ENCODE measurements at places on chromosomes 5 and 9.
A peak's percentile ranks its signal among the peaks of the same experiment; 100 is the strongest.

- H3K27ac ChIP-seq = no peak overlapping the region
- no peaks in the 10 kb centered on the region for H3K36me3 ChIP-seq
- H3K27me3 ChIP-seq = peaks cover 5% of the 10 kb centered on the region
- DNase-seq = no peak
- H3K4me3 ChIP-seq = no peak overlapping the region
Observed at GRCh38 chr5:168656633-168657032, 77.5 kb upstream of the PANK3 start.

DNA sequence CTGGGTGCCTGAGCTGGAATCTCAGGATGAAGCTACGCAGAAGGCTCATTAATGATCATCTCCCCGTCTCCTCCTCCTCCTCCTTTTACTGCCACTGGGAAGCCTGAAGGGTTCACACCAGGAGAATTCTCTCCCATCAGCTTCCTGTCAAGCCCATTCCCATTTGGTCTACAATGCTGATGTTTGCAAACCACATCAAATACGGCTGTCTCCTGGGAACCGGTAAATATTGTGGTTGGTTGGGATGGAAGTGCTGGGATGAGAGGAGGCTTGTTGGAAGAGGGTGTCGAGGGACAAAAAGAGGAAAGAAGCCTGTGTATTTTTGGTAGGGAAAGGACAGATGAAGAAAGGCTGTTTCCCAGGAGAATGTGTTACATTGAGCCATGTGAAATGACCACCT, 13.2 kb upstream of the S1PR3 start:
- H3K36me3 ChIP-seq = no peaks in the 10 kb centered on the region
- DNase-seq = no peak
- H3K4me3 ChIP-seq = no peak overlapping the region
- H3K4me1 ChIP-seq = peaks cover 14% of the 10 kb centered on the region
- no peak overlapping the region for H3K27ac ChIP-seq

- H3K4me1 ChIP-seq = peaks cover 81% of the 10 kb centered on the region
- DNase-seq = no peak
- peak overlapping the region; percentile 94 for H3K27ac ChIP-seq
- peak overlapping the region; percentile 99 for H3K4me3 ChIP-seq
- peaks cover 39% of the 10 kb centered on the region for H3K36me3 ChIP-seq
Observed at GRCh38 chr5:55993731-55994494, 850 bp downstream of the IL6ST start.

- H3K27me3 ChIP-seq = no peaks in the 10 kb centered on the region
- H3K4me3 ChIP-seq = no peak overlapping the region
- DNase-seq = no peak
- no peak overlapping the region for H3K27ac ChIP-seq
- H3K4me1 ChIP-seq = peaks cover 7% of the 10 kb centered on the region
Observed at GRCh38 chr5:6767481-6768063, 54.3 kb downstream of the TENT4A start.

DNA sequence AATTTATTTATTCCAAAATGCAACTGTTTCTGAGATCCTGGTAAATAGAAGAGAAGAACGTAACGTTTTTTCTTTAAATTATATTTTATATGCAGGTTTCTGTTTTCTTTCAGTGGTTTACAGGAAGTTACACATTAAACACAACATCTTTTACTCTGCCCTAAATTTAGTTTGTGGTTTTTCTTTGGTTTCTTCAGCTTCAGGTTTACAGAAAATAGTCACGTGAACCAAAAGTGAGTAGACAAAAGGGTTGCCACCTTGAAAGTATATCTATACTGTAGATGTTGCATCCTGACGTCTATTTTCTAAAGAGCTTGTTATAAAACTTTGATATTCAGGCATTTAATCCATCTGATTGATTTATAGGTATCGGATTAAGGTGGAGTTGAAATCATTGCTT, 1236.6 kb downstream of the MAT2B start:
- H3K27me3 ChIP-seq = no peaks in the 10 kb centered on the region
- H3K4me3 ChIP-seq = no peak overlapping the region
- peaks cover 6% of the 10 kb centered on the region for H3K4me1 ChIP-seq
- no peaks in the 10 kb centered on the region for H3K36me3 ChIP-seq
- H3K27ac ChIP-seq = no peak overlapping the region

- H3K27ac ChIP-seq = no peak overlapping the region
- no peak for DNase-seq
- H3K27me3 ChIP-seq = no peaks in the 10 kb centered on the region
- no peaks in the 10 kb centered on the region for H3K4me1 ChIP-seq
Observed at GRCh38 chr5:124203303-124203702, 543.1 kb downstream of the ZNF608 start.

DNA sequence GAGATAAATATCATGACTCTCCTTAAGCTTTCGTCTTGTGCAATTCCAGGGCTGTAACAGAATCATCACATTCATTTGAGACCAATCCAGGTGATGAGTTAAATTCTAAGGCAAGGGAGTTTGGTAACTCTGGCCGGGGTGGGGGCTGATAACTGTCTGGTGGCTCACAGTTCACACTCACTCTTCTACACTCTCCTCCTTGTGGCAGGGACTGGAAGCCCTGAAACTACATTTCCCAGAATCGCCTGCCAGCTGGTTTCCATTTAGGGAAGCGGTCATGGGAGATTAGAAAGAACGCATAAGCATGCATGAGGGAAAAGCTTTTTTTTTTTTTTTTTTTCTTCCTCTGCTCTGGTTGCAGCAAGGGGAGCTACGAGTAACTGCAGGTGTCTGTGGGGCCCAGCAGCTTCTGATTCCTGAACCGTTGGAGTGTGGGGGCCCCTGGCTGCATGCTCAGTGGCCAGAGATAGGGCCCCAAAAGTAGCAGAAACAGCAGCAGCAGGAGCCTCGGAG, 154.8 kb upstream of the TBC1D2 start:
- DNase-seq = no peak
- no peak overlapping the region for H3K27ac ChIP-seq
- H3K36me3 ChIP-seq = no peaks in the 10 kb centered on the region
- H3K4me3 ChIP-seq = no peak overlapping the region
- no peaks in the 10 kb centered on the region for H3K4me1 ChIP-seq

DNA sequence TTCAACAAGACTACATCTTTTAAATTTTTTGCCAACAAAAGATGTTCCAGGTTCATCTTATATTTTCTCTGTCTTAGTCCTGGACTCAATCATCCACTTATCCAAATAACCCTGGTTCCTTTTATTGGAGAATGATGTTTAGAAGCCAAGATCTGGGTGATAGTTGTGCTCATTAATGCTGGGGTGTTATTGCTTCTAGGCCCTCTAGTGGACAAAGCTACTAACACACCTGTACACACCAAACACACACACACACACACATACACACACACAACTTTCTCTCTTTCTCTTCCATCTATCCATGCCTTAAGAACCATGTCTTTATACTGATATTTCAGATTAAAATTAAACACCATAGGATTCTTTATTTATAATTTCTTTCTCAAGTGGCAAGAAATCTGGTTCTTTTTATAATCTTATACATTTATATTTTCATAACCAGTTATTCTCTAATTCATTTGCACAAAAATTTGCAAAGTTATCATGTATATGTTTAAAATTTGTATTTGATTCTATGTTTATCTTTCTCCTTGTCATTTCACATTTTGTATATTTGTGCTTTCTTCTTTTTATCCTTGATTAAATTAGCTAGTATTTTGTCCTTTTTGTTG, 179.1 kb upstream of the SMIM23 start:
- no peak overlapping the region for H3K4me3 ChIP-seq
- H3K4me1 ChIP-seq = peaks cover 5% of the 10 kb centered on the region
- H3K36me3 ChIP-seq = no peaks in the 10 kb centered on the region
- H3K27ac ChIP-seq = no peak overlapping the region
- peaks cover 26% of the 10 kb centered on the region for H3K27me3 ChIP-seq
- no peak for DNase-seq

DNA sequence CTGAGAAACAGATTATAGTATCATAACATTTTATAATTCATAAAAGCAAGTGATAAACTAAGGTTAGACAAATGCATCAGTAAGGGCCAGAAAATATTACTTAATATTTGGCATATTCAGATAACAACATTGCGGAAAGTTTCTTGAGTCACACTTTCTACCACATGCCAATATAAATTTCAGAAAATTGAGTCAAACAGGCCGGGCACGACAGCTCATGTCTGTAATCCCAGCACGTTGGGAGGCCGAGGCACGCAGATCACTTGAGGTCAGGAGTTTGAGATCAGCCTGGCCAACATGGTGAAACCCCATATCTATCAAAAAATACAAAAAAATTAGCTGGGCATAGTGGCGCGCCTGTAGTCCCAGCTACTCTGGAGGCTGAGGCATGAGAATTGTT, 47.1 kb downstream of the SLC38A9 start:
- H3K27me3 ChIP-seq = no peaks in the 10 kb centered on the region
- H3K4me3 ChIP-seq = no peak overlapping the region
- no peak for DNase-seq
- H3K27ac ChIP-seq = no peak overlapping the region
- peaks cover 8% of the 10 kb centered on the region for H3K36me3 ChIP-seq
- H3K4me1 ChIP-seq = no peaks in the 10 kb centered on the region
